ENCODE measurements at places on chromosomes 7 and 10.

GRCh38 chr7:1024331-1024841 lies 20.0 kb upstream of the GPR146 start:
- DNase-seq = no peak

GRCh38 chr7:84455788-84456187 lies 261.2 kb upstream of the SEMA3A start:
- DNase-seq = no peak

- DNase-seq = no peak
Observed at GRCh38 chr10:86103391-86104101, 263.0 kb downstream of the GRID1 start.

GRCh38 chr10:119178372-119179119 lies at the start of gene PRDX3:
TSS of gene PRDX3 (minus strand) at chr10:119178812. CDS start at chr10:119178790, 22 bp downstream.
- DNase-seq = peak; percentile 96

DNA sequence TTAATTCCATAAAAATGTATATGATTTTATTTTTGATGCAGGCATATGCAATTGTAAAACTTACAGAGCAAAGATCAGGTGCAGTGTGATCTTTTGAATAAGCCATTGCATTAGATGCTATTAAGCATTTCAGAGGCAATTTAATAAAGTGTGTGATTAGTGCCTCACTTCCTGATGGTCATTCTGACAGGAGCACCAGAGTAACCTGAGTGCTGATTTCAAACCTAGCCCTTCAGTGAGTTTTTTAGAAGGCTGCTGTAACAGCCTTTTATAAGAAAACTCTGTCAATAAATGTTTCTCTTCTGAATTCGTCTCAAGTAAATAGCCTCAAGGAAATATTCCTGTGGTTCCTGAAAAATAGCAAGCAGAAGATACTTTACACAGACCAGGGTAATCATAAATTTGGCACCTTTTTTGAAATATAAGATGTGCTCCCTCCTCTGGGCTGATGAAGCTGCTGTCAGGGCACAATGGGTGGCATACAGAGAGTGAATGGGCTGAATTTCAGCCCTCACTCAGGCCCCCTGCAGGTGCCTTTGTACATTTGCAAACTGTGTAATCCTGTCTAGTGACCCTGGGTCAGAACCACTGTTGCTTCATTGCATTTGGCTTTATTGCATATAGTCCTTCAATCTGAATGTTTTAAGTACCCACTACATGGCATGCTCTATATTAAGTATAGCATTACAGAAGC lies 193.7 kb upstream of the CSTF2T start:
- DNase-seq = no peak

DNA sequence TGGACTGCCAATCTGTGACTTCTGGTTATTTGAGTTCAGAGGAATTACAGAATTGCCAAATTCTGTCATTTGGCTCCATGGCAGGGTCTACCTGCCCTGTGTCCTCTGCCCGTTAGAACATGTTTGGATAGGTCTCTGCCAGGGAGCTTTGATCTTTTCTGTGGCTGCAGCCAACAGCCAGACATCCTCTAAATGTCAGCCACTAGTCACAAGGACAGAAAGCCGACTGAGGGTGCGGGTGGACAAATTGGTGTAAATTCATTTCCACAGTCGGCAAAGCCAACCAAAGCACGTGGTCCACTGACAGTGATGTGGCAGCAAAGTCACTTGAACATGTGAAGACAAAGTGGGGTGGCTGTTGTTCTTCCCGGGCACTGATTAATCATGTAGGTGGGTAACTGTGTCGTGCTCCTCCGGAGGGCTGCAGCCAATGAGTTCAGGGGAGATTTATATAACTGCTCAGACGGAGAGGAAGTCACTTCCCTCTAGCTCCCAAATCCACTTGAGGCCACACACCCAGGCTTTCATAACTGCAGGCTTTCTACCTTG lies 26.7 kb upstream of the CAMK1D start:
- peak; percentile 19 for DNase-seq

DNA sequence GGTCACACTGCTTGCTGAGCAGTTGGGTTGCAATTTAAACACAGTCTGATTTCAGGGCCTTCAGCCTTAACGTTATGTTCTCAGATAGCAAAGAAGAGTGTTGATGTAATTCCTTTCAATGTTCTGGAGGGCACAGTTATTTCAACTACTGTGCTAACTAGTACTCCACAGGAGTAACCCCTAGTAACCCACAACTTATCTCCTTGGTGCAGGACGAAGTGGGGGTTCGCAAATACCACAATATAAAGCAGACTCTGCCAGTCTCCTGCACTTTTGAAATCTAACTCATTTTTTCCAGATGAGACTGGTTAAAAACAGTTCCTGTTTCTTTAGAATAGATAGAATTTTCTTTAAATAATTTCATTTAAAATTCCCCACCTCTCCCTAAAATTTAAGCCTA lies 47.1 kb upstream of the NCAPG2 start:
- DNase-seq = no peak

DNA sequence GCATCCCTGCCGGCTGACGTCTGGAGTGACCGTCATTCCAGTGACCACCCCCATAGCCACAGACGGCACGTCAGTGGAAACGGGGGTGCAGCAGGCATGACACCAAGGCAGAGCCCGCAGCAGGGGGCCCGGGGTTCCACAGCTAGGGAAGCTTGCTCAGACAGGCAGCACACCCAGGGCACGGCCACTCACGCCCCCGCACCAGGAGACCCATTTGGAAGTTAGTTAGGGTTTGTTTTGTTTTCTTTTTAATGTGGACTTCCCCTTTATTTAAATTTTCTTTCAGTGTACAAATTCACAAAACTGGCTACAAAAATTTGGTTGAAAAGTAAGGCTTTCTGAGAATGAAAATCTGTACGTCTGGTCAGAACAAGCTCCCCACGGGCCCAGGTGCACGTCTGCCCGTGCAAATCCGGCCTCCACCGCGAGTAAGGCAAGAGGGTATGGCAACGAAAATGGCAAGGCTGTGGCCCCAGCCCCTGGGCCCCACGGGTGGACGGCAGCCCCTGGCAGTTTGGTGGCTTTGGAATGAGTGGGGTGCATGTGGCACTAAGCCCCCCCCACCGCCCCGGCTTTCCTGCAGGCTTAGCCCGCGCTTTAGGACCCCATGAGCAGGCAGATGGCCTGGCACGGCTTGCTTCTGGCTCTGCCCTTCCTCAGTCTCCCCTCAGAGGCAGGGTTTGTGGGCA lies 124.2 kb downstream of the FAM53B start:
- DNase-seq = no peak

All from aorta (tissue), 5 donors.